ENCODE measurements at places on chromosomes 4 and X. TPM values are rescaled to one million over a fixed set of nuclear protein-coding genes. Genes with fewer than 3 reads are reported as not detected.

DNA sequence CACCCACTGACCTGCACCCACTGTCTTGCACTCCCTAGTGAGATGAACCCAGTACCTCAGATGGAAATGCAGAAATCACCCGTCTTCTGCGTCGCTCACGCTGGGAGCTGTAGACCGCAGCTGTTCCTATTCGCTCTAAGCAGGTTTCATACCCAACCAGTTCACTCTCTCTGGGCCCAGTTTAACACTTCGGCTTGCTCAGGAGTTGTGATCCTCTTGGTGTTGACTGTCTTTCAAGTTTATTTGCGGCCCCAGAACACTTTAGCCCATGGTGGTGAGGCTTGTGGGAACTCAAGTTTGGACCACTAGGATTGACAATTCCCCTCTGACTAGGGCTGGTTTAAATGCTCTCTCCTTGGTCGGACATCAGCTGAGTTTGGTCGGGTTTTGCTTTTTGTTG, 147.0 kb downstream of the DACH2 start:
- H3K4me1 ChIP-seq, result no peaks in the 10 kb centered on the region
- H3K4me3 ChIP-seq, result no peak overlapping the region
- no peaks in the 10 kb centered on the region for H3K27me3 ChIP-seq
- no peak for DNase-seq

- no peaks in the 10 kb centered on the region for H3K4me1 ChIP-seq
Measured at GRCh38 chr4:9999956-10000561, 21.2 kb downstream of the SLC2A9 start.

DNA sequence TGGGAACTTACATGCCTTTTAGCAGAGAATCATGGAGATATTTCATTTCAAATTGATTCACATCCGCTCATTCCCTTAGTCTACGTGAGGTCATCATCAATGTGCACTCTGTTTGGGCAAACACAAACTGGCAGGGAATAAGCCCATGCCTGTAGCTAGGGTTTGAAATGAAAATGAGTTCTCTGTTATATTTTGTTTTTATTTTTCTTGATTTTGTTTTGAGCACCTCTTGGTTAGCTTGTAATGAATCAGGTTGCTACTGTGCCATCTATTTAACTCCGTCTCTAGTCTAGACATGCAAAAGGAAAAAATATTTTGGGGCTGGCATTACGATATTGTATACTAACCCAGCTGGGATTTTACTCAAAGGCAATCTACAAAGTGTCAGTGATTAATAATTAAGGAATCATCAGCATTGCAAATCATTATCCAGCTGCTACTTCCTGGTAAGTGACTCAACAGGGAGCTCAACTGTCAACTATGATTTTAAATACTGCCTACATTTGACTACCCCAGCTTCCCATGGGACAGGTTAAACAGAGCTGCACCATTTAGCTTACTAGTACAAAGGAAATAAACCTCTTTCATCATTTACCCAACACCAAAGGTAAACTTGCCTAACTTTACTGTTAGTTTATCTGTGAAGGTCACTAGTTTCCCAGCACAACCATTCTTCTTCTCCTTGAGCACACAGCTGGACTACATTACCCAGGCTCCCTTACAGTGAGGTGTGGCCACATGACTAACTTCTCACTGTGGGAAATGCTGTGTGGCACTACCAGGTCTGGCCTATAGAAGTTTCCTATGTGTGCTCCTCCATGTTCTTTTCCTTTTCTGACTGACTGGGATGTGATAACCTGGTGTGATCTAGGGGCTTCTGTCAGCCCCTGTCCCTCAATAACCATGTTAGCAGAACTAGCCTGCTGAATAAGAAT, 21.2 kb upstream of the TRPC5OS start:
- no peaks in the 10 kb centered on the region for H3K27me3 ChIP-seq
- no peaks in the 10 kb centered on the region for H3K36me3 ChIP-seq
- no peaks in the 10 kb centered on the region for H3K4me1 ChIP-seq

DNA sequence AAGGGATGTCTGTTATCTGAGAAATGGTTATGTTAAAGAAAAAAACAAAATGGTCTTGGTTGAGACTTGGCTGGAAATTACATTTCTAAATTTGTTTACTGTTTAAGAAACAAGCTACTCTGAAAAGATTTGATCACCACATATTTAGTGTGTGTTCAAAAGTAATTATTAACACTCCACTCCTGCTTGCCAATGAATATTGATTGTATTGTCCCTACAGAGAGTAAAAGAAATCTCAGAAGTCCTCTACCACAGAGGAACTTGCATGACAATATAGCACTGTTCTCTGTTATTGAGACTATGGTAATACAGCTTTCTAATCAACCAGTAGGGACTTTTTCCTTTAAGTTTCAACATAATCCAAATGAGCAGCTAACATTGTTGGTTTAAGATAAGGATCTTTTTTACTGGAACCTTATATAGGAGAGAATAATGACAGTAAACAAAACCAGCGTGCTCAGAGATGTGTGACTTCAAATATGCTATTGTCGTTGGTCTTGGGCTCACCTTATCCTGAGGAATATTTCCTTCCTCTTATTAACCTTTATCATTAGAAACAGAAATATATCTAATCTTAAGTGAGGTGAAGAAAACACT, 47.6 kb downstream of the CXCL13 start:
- H3K27me3 ChIP-seq, result peaks cover 22% of the 10 kb centered on the region
- H3K4me3 ChIP-seq, result no peak overlapping the region
- no peak for DNase-seq

GRCh38 chr4:40608628-40609027, 21.0 kb downstream of the RBM47 start:
- H3K4me1 ChIP-seq, result no peaks in the 10 kb centered on the region
- H3K36me3 ChIP-seq, result no peaks in the 10 kb centered on the region
- H3K27me3 ChIP-seq, result no peaks in the 10 kb centered on the region
- H3K4me3 ChIP-seq, result no peak overlapping the region
- H3K27ac ChIP-seq, result no peak overlapping the region
- DNase-seq, result peak; percentile 24

DNA sequence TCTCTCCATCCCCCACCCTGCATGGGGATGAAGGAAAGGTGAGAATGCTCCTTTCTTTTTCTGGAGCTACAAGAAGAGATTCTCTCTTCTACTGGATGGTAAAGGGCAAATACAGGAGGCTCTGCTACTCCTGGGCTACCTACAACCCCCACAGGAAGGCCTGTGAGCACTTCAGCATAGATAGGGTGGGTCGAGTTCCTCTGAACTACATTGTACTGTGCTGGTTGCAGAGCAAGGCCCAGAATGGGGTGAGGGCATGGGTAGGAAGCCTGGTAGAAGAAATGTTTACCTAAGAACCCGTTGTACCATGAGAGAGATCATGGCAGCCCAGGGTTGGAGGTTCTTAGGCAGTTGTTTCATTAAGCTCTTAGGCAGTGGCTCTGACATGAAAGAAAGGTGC, 510.4 kb downstream of the MID1IP1 start:
- H3K36me3 ChIP-seq, result no peaks in the 10 kb centered on the region
- no peaks in the 10 kb centered on the region for H3K27me3 ChIP-seq
- no peak overlapping the region for H3K4me3 ChIP-seq

DNA sequence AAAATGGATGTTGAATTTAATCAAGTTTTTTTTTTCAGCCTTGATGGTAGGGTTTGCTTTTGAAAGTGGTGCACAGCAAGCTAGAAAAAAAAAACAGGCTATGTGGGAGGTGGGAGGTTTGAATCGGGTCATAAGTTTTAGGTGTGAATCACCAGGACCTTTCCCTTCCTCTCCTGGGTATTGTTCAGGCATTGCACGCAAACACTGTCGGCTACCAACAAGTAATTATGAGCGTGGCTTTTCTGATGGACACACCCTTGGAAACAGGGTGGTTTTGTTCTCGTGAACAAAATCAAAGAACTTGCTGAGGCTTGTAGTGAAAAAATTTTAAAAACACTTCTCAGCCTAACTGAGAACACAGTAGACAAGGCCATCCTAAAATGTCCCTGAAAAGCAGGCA, 18.1 kb downstream of the PIR start:
- peak overlapping the region; percentile 43 for H3K27ac ChIP-seq
- H3K27me3 ChIP-seq, result no peaks in the 10 kb centered on the region
- no peaks in the 10 kb centered on the region for H3K36me3 ChIP-seq
- peaks cover 11% of the 10 kb centered on the region for H3K4me1 ChIP-seq

GRCh38 chrX:17030092-17030491, 83.6 kb downstream of the REPS2 start:
- no peaks in the 10 kb centered on the region for H3K36me3 ChIP-seq
- no peak overlapping the region for H3K27ac ChIP-seq
- DNase-seq, result no peak
- no peaks in the 10 kb centered on the region for H3K27me3 ChIP-seq
- H3K4me1 ChIP-seq, result no peaks in the 10 kb centered on the region

STPG2 gene
- polyA plus RNA-seq, result 0.19 TPM

DNA sequence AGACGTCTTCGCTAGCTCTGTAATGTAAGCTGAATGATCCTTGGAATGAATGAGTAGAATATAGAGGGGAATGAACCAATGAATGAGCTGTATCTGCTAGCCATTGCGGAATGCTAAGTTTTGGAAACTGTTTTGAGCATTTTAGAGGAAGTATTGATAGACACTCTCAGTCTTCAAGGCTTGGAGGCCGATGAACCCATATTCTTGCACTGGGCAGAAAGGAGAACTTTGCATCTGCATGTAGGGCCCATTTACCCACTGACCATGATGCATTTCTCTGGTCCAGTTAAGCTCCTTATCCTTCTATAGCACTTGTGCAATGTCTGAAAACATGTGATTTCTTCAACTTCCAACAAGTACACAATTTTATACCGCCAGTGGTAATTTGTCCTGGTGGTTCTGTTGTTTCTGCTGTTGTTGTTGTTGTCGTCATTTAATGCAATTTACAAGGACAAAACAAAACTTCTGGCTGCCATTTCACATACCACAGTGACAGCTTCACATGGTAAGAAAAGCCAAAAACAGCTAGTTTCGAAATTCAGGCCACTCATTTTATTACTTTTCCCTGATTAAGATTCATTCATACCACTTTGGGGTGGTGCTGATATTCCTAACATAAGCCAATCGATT, 85.0 kb upstream of the MTM1 start:
- no peak overlapping the region for H3K4me3 ChIP-seq
- no peaks in the 10 kb centered on the region for H3K36me3 ChIP-seq
- no peak overlapping the region for H3K27ac ChIP-seq
- no peaks in the 10 kb centered on the region for H3K27me3 ChIP-seq
- H3K4me1 ChIP-seq, result peaks cover 8% of the 10 kb centered on the region

DNA sequence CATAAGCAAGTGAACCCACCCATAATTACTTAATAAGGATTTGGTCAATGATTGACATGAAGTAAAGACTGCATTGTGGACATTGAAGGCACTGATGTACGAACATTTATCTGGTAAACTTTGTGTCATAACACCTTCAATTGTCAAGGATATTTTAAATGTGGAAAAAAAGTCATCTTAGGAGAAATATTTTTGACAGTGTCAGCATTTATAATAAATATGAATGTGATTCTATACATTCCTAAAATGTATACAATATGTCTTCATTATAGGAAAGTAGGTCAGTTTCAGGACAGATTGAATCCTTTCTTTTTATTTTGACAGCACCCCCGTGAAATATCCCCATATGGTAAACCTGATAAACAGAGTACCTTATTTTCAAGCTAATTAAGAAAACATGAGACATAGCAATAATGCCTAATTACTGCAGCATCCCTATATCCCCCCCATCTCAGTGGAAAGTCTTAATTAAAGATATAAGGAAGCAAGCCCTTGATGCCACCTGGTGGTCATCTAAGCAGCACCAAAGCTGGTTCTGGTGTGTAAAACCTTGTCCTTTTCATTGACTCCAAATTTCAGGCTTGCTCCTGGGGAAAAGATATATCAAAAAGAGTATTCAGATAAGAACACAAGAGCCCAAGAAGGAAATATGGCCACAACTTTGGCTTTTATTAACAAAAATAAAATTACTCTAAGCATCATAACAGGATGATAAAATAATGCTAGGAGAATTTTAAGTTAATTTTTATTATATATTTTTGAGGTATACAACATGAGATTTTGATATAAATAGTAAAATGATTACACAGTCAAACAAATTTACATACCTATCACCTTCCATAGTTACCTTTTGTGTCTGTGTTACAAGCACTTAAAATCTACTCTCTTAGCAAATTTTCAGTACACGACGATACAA, 379.7 kb downstream of the TLL1 start:
- no peak overlapping the region for H3K4me3 ChIP-seq
- H3K27me3 ChIP-seq, result no peaks in the 10 kb centered on the region
- no peak overlapping the region for H3K27ac ChIP-seq
- H3K4me1 ChIP-seq, result no peaks in the 10 kb centered on the region

DNA sequence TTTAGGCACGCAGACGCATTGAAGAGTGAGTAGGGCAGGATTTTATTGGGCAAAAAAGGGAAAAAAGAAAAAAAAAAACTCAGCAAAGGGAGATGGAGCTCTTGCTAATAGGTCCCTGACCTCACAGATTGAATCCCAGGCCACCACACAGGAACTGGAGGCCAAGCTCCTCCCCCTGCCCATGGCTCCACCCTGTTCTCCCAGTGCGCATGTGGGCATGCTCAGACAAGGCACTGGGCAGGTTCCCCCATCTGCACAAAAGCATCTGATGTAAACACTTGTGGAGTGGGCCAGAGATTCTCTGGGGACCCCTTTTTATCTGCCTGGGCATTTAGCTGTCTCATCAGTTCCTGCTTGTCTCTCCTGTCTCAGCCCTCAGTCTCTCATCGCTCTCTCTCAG, 9.5 kb downstream of the FRMD7 start:
- no peak overlapping the region for H3K4me3 ChIP-seq
- no peak for DNase-seq
- H3K27ac ChIP-seq, result no peak overlapping the region
- H3K36me3 ChIP-seq, result no peaks in the 10 kb centered on the region
- H3K4me1 ChIP-seq, result no peaks in the 10 kb centered on the region

- DNase-seq, result no peak
- H3K4me1 ChIP-seq, result no peaks in the 10 kb centered on the region
- H3K36me3 ChIP-seq, result no peaks in the 10 kb centered on the region
- H3K4me3 ChIP-seq, result no peak overlapping the region
- H3K27ac ChIP-seq, result no peak overlapping the region
Measured at GRCh38 chrX:29880977-29881376, 334.4 kb upstream of the MAGEB2 start.

- H3K4me3 ChIP-seq, result no peak overlapping the region
- no peak for DNase-seq
- no peaks in the 10 kb centered on the region for H3K36me3 ChIP-seq
- H3K27ac ChIP-seq, result no peak overlapping the region
- no peaks in the 10 kb centered on the region for H3K27me3 ChIP-seq
Measured at GRCh38 chr4:113113151-113113550, 63.7 kb downstream of the ANK2 start.

GRCh38 chr4:122758033-122758432, 25.5 kb downstream of the BBS12 start:
- peak overlapping the region; percentile 54 for H3K4me3 ChIP-seq
- H3K27me3 ChIP-seq, result no peaks in the 10 kb centered on the region
- DNase-seq, result peak; percentile 69
- H3K36me3 ChIP-seq, result no peaks in the 10 kb centered on the region
- H3K4me1 ChIP-seq, result peaks cover 50% of the 10 kb centered on the region

MAGEC2 gene
- polyA plus RNA-seq, result not detected

ITIH6 gene
- not detected for polyA plus RNA-seq

DNA sequence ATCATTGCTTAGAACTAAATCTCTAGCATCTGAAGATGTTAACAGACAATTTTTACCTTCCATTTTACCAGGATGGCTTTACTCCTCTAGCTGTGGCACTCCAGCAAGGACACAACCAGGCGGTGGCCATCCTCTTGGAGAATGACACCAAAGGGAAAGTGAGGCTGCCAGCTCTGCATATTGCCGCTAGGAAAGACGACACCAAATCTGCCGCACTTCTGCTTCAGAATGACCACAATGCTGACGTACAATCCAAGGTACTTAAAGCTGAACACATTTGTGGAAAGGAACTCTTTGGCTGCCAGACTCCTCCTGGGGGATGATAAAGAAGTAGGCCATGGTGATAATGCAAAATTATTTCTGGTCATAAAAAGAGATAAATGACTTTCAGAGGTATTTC, 187.5 kb downstream of the ANK2 start:
- H3K4me3 ChIP-seq, result no peak overlapping the region
- H3K27me3 ChIP-seq, result no peaks in the 10 kb centered on the region
- H3K4me1 ChIP-seq, result peaks cover 10% of the 10 kb centered on the region
- no peaks in the 10 kb centered on the region for H3K36me3 ChIP-seq

MAB21L2 gene
- not detected for polyA plus RNA-seq

All from GM23248 (cell line).